ENCODE measurements at places on chromosomes 6 and 20.

GRCh38 chr20:35714127-35714526 lies 14.9 kb downstream of the ROMO1 start:
- peaks cover 59% of the 10 kb centered on the region for H3K36me3 ChIP-seq
- peaks cover 57% of the 10 kb centered on the region for H3K4me1 ChIP-seq
- DNase-seq = no peak
- no peak overlapping the region for H3K4me3 ChIP-seq
- no peaks in the 10 kb centered on the region for H3K27me3 ChIP-seq

DNA sequence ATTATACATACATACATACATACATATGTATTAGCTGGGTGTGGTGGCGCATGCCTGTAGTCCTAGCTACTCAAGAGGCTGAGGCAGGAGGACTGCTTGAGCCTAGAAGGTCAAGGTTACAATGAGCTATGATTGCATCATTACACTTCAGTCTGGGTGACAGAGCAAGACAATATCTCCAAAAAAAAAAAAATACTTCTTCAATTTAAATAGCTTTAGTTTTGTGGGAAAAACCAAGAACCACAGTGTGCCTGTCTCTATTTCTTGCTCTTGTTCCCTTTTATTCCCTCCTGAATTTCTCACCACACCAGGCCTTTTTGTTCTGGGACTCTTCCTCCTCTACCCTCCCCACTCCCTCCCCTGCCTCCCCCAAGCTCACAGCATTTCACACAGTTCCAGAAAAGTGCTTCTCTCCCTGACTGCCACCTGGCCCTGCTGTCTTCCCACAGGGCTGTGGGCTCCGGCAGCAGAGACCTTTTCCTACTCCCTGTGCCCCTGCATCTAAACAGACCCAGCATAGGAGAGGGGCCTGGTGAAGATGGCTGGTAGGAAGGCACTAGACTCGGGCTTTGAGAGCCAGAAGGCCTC lies 1.3 kb downstream of the C20orf203 start:
- H3K27me3 ChIP-seq = peaks cover 11% of the 10 kb centered on the region
- no peak for DNase-seq
- no peaks in the 10 kb centered on the region for H3K36me3 ChIP-seq
- no peak overlapping the region for H3K4me3 ChIP-seq
- peaks cover 27% of the 10 kb centered on the region for H3K4me1 ChIP-seq

DNA sequence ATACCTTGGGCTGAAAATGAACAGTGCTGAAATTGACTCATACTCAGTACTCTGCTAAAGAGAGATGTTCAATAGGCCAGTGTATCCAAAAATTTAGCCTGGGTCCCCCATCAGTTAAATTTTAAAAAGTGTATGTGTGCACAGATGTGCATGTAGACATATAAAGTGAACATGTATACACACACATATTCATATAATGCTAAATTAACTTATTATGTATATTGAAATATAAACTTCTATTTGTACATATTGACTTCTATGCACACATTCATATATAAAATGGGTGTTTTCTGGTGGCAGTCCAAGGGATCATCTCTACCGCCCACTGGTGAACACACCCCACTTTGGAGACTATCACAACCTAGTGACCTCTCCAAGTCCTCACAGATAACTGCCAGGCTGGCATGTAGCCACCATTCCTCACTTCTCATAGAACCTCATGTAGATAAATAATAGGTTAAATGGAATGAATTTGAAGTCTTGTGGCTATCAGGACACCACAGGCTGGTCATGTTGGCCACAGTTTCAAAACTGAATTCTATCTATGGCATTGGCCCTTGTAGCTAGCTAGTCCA lies 8.8 kb downstream of the SLC22A16 start:
- no peaks in the 10 kb centered on the region for H3K4me1 ChIP-seq
- DNase-seq = no peak
- peaks cover 28% of the 10 kb centered on the region for H3K27me3 ChIP-seq
- no peaks in the 10 kb centered on the region for H3K36me3 ChIP-seq

DNA sequence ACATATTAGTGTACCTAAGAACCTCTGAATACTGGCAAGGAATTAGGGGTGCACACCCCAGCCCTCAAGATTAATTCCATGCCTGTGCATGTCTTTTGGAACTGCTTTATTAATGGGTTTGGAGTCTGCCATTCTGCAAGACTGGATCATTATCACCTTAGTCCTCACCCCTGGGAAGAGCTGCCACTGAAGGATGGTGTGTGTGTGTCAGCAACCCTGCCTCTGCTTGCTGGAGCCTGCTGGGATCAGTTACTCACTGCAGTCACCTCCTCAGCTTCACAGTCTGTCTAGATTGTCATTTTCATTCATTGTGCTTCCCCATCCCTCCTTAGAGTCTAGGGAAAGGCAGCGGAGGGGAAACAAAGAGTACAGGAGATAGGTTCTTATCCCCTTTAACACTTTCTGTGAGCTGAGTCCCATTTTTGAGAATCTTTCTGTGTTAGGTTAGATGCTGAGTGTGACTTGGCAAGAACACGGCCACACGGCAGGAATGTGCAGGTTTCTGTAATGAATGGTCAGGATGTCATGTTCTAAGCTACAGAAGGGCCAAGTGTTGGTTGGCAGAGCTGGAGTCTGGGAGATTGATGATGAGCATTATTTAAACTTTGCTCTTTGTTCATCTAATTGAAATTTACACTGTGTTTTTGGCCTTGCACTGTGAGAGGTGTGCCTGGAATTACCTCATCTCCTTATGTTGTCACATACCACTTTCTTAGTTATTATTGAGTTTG lies 21.1 kb downstream of the GHRH start:
- H3K27me3 ChIP-seq = no peaks in the 10 kb centered on the region
- no peaks in the 10 kb centered on the region for H3K4me1 ChIP-seq
- H3K4me3 ChIP-seq = no peak overlapping the region
- DNase-seq = no peak
- H3K36me3 ChIP-seq = peaks cover 64% of the 10 kb centered on the region
- H3K27ac ChIP-seq = no peak overlapping the region

- no peak within 1 kb of the TSS for H3K27ac ChIP-seq
- H3K4me1 ChIP-seq = peaks cover 10% of the 10 kb centered on the region
- peak within 1 kb of the TSS; percentile 62 for H3K4me3 ChIP-seq
- peaks cover 57% of the 10 kb centered on the region for H3K27me3 ChIP-seq
- peaks cover 1% of the 10 kb centered on the region for H3K36me3 ChIP-seq
- DNase-seq = peak; percentile 56
Observed at GRCh38 chr6:17281100-17281496, at the start of gene RBM24. TSS of gene RBM24 (plus strand) at chr6:17281361. CDS start at chr6:17281582, 221 bp downstream.

GRCh38 chr20:59159493-59160376 lies 3.9 kb upstream of the ZNF831 start:
- peaks cover under 1% of the 10 kb centered on the region for H3K27me3 ChIP-seq
- H3K36me3 ChIP-seq = peaks cover 18% of the 10 kb centered on the region
- H3K4me1 ChIP-seq = peaks cover 74% of the 10 kb centered on the region
- DNase-seq = peak; percentile 75
- H3K4me3 ChIP-seq = peak overlapping the region; percentile 82
- peak overlapping the region; percentile 95 for H3K27ac ChIP-seq

DNA sequence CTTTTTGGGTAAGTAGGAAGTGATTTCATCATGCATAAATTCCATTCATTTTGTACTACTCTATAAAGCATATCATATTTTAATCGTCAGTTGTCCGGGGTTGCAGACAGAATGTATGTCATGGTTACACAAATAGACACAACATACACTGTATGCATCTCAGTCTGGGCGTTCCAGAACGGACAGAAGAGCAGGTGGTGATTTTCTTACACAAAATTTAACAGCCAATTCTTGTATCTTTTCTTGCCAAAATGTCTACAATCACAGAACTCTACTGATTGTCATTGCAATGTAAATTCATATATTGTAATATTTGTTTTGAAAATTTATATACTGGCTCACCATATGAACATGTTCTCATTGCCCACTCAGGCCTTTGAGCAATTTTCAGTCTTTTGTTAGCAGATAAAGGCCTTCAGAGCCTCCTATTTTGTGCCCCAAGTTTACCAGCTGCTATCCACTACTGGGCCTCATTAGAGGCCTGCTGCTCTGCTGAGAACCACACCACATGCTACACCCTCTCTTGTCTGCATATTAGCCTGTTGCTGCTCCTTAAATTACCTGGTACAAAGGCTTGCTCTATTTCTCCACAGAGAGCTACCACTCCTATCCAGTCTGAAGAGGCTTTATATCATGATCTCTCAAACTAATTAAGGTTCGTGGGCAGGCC lies 61.5 kb downstream of the PRDM13 start:
- no peak overlapping the region for H3K4me3 ChIP-seq
- DNase-seq = no peak

- H3K27me3 ChIP-seq = no peaks in the 10 kb centered on the region
- no peaks in the 10 kb centered on the region for H3K36me3 ChIP-seq
- DNase-seq = no peak
- H3K4me1 ChIP-seq = no peaks in the 10 kb centered on the region
Observed at GRCh38 chr20:40640667-40641066, 48.4 kb downstream of the MAFB start.

DNA sequence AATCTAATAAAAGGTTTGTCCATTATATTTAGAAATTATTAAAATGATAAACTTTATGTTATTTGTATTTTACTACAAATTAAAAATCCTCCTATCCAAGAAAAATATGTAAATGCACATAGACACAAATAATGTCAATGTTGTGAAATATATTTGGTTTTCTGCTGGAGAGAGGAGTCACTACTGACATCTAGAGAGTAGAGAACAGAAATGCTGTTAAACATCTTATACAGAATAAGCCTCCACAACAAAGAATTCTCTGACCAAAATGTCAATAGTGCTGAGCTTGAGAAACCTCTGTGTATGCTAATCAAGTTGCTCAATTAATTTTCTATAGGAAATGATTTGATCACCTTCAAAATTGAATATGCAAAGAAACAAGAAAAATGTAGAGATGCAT lies 12.4 kb downstream of the HTR1B start:
- H3K27ac ChIP-seq = no peak overlapping the region
- no peak overlapping the region for H3K4me3 ChIP-seq
- DNase-seq = no peak
- H3K36me3 ChIP-seq = no peaks in the 10 kb centered on the region
- no peaks in the 10 kb centered on the region for H3K4me1 ChIP-seq
- no peaks in the 10 kb centered on the region for H3K27me3 ChIP-seq

DNA sequence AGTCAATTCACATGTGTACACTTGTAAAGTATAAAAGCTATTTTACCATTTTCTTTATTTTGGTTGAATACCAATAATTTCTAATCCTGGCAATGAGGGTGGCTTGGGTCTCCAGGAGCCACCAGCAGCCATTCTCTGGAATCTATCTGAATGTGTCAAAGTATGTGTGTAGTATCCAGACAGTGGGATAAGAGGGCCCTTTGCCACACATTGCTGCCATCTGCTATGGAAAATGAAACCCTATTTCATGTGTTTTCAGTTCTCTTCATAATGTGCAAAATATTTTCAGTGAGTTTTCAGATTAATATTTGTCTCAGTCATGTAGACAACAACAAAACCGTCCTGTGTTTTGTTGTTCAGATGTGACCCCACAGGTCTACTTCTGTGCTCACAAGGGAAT lies 46.3 kb downstream of the CDYL start:
- DNase-seq = no peak
- H3K27ac ChIP-seq = no peak overlapping the region
- no peaks in the 10 kb centered on the region for H3K27me3 ChIP-seq
- peaks cover 3% of the 10 kb centered on the region for H3K36me3 ChIP-seq
- peaks cover 4% of the 10 kb centered on the region for H3K4me1 ChIP-seq

DNA sequence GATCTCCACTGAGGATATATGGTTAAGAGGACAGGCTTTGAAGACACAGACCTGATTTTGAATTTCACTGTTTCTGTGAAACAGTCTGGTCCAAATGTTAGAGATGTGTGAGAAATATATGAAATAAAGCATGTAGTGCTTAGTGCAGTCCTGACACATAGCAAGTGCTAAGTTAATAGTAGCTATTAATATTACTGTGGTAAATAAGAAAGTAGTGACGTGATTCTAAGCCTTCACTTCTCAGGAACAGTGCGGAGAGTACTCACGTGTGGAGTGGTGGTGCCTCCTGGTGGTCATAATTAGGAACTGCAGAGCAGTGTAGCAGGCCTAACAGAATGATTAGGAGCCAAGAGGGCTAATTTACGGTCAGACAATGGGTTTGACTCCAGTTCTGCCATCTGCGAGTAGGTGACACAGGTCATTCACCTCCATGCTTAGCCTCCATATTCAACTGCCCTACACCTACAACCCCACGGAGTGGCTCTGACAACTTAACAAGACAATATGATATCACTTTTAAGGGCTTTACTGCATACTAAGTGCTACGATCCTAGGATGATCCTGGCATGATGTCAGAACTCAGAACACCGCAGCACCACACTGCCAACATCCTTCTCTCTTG lies 106.2 kb downstream of the JPH2 start:
- H3K4me3 ChIP-seq = no peak overlapping the region
- H3K27me3 ChIP-seq = peaks cover 23% of the 10 kb centered on the region
- DNase-seq = peak; percentile 83
- no peaks in the 10 kb centered on the region for H3K36me3 ChIP-seq
- H3K27ac ChIP-seq = no peak overlapping the region
- H3K4me1 ChIP-seq = peaks cover 19% of the 10 kb centered on the region

DNA sequence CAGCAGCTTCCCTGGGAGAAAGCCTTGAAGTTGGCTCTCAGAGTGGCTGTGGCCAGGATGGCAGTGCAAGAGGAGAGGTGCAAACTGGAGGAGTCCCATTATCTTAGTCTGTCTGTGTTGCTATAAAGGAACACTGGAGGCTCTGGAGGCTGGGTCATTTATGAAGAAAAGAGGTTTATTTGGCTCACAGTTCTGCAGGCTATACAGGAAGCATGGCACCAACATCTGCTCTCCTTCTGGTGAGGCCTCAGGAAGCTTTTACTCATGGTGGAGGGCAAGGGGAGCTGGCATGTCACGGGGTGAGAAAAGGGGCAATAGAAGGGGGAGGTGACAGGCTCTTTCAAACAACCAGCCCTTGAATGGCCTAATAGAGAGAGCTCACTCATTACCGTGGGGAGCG lies 47.1 kb downstream of the PSMG4 start:
- DNase-seq = no peak
- H3K4me1 ChIP-seq = no peaks in the 10 kb centered on the region
- H3K36me3 ChIP-seq = no peaks in the 10 kb centered on the region
- H3K27me3 ChIP-seq = no peaks in the 10 kb centered on the region
- H3K27ac ChIP-seq = no peak overlapping the region

DNA sequence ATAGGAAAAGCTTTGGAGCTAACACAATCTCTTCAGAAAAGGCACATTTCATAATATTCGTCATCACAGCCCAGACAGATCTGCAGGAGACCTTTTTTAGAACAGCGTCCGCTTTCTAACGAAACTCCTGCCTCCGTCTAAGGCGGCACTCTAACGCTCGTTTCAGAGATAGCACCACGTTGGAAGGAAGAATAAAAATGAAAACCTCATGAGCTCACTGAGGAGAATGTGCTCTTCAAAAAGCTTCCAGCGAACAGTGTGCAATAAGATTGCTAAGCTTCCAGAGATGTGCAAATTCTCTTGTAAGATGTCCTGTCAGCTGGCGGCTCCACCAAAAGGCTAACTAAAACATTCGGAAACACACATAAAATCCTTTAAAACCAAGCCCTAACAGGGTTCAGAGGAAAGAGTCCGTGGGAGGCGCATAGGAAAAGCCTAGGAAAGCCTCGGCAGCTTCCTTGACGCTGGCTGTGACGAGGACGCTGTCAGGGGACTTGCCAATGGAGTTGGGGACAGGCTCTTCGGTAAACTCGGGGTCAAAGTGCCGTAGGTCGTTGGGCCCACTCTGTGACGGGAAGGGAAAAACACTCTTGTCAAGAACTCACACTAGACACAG lies 117.6 kb upstream of the SLC2A12 start:
- H3K27ac ChIP-seq = no peak overlapping the region
- peak overlapping the region; percentile 99 for H3K4me3 ChIP-seq
- H3K36me3 ChIP-seq = peaks cover 70% of the 10 kb centered on the region
- peaks cover 3% of the 10 kb centered on the region for H3K27me3 ChIP-seq
- DNase-seq = no peak

- no peak overlapping the region for H3K27ac ChIP-seq
- DNase-seq = peak; percentile 68
- no peaks in the 10 kb centered on the region for H3K36me3 ChIP-seq
- no peak overlapping the region for H3K4me3 ChIP-seq
- H3K4me1 ChIP-seq = no peaks in the 10 kb centered on the region
- H3K27me3 ChIP-seq = no peaks in the 10 kb centered on the region
Observed at GRCh38 chr20:13302647-13303450, 81.8 kb downstream of the ISM1 start.

All from activated naive CD4-positive, alpha-beta T cell treated with anti-CD3 and anti-CD28 coated beads, Interleukin-2, amount 10 ng/mL, durations not matched to agents 7 days and 5 days (primary cell).